Naive thymus-derived CD4-positive, alpha-beta T cell (primary cell): ENCODE measurements at places on chromosomes 13 and 19. TPM values are rescaled to one million over a fixed set of nuclear protein-coding genes. Genes with fewer than 3 reads are reported as not detected.

DNA sequence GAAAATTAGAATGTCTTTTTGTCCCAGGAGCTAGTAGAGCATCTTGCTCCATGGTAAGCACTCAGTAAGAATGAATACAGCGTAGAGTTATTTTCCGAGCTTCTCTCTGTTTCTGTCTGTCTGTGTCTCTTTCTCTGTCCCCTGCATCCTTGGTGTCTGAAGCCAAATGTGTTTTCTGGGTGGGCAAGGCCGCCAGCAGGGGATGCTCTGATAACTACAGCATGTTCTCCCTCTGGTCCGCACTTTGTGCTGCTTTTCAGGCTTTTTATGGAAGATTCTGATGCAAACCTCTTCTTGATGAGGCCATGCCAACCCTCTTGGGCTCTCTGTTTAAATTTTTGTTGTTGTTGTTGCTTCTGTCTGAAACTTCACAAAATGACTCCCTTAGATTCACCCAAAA, 142.8 kb upstream of the UBL3 start:
- no peaks in the 10 kb centered on the region for H3K4me1 ChIP-seq
- no peak overlapping the region for H3K27ac ChIP-seq
- H3K27me3 ChIP-seq, result no peaks in the 10 kb centered on the region

DNA sequence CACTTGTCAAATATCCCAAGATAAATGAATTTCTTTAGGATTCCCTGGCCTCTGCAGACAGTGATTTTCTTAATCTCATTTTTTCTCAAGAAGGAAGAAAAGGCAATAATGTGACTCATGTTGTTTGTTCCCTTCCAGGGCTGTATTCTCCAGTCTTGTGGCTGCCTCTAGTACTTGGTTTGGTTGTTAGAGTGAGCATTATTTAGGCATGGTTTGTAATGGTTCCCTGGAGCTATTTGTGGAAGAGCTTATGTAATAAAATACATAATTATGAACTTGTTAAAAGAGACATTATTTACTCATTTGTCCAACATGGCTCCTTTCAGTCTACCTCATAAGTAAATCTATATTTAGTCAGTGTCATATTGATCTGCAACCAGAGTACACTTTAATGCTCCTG, 270.4 kb downstream of the DCT start:
- H3K27ac ChIP-seq, result no peak overlapping the region
- H3K4me1 ChIP-seq, result no peaks in the 10 kb centered on the region
- H3K36me3 ChIP-seq, result no peaks in the 10 kb centered on the region

DNA sequence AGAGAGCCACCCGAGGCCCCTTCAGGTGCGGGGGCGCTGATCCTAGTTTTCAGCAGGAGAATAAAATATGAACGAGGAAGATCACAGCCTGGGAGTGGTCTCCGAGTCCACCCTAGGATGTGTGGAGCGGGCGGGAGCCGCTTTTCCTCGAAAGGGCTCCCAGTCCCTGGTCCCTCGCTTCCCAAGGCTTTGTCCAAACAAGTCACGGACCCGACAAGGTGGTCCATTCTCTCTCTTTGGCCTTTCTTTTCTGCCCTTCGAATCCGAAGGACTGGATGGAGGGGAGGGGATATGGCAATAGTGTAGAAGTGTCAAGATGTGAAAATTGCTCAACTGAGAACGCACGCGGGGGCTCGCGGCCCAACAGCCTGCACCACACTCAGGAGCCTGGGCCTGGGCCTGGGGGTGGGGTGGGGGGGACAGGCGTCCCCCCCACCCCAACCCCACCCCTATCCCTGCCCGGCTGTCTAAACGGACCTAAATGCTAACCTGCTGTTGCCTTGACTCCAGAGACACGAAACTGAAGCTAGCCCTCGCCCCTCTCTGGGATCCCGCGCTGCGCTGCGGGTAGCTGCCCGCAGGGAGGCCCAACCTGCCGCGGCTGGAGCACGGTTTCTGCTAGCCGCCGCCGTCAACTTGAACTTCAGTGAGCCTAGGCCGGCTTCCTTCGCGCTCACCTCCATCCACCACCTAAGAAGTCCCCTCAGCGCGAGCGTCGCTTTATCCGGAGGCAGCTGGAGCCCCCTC, 7.1 kb downstream of the ZIC2 start:
- DNase-seq, result no peak
- no peak overlapping the region for H3K27ac ChIP-seq
- no peaks in the 10 kb centered on the region for H3K36me3 ChIP-seq
- H3K27me3 ChIP-seq, result peaks cover 95% of the 10 kb centered on the region
- H3K4me1 ChIP-seq, result peaks cover 6% of the 10 kb centered on the region

GRCh38 chr13:48398450-48399095, 14.3 kb downstream of the LPAR6 start:
- H3K36me3 ChIP-seq, result no peaks in the 10 kb centered on the region
- no peaks in the 10 kb centered on the region for H3K27me3 ChIP-seq
- no peak overlapping the region for H3K4me3 ChIP-seq

DNA sequence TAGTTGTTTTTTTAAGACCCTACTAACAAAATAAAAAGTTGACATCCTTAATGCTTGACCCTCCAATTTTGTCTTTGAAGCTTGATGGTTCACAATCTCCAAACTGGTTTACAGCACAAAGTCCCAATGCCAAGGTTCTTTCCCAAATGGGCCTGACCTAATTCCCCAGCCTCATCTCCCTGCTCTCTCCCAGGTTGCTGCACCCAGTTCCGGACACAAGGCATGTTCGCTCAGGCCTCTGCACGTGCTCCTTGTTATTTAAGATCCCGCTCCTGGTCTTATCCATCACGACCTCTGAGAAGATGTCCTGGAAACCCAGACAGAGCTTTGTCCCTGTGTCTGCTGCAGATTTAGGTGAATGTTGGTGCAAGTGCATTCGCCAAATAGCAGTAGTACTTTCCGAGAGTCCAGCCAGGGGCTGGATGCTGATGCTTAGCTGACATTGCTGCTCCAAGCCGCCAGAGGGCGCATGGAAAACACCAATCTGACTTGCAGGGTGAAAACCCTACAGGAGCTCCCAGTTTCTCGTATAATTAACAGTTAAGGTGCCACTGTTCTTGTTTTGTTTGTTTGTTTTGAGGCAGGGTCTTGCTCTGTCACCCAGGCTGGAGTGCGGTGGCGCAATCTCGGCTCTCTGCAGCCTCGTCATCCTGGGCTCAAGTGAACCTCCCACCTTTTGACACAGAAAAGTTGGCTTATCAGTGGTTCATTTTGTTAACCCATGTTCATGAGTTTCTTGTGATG, 18.5 kb downstream of the LYPD3 start:
- no peaks in the 10 kb centered on the region for H3K27me3 ChIP-seq
- no peak overlapping the region for H3K27ac ChIP-seq
- H3K4me3 ChIP-seq, result no peak overlapping the region
- no peaks in the 10 kb centered on the region for H3K36me3 ChIP-seq

DNA sequence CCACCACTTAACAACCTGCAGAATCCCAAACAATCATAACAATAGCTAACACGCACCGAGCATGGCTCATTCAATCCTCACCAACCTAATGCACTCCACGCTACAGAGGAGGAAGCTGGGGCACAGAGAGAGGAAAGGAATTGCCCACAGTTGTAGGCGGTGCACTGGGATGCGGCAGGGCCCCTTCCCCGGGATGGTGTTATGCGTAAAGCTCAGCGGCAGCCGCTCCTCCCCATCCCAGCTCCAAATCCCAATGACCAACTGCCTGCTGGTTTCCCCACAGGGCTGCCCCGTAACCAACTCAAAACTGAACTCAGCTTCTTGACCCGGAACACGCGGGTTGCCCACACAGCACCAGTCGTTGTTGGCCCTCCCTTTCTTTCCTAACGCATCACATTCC, 42.2 kb downstream of the SERP2 start:
- H3K27me3 ChIP-seq, result no peaks in the 10 kb centered on the region
- H3K4me3 ChIP-seq, result no peak overlapping the region

- no peaks in the 10 kb centered on the region for H3K4me1 ChIP-seq
- peaks cover under 1% of the 10 kb centered on the region for H3K36me3 ChIP-seq
- no peak overlapping the region for H3K27ac ChIP-seq
- H3K4me3 ChIP-seq, result no peak overlapping the region
- no peaks in the 10 kb centered on the region for H3K27me3 ChIP-seq
Observed at GRCh38 chr19:9166846-9167245, 11.9 kb upstream of the OR7D2 start.

DNA sequence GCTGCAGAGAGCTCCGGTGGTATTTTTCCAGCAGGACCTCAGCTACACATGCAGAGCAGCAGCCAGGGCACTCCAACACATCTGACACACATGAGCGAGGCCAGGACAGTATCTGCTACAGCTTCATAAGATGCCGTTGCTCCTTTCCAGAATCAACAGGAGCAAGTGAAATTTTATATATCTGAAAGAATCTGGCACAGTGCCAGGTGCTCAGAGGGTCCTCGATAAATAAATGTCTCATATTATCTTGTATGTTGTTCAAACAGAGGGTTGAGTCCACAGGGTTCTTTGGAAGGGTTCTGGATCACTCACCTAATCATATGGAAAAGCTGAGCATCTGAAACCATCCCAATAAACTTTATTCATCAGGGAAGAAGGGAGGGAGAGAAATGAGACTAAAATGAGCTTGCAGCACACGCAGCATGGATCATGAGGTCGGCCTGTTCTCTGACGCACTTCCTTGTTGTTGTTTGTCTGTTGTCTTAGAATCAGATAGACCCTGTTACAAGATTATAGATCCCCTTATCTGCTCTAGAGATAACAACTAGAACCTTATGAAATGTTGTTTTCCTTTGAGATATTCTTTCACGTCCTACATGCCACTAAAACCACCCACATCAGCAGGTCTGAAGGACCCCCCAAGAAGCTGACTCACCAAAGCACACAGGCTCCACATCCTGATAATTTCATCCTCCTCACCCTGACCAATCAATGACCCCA, 3.2 kb upstream of the METTL21C start:
- H3K4me1 ChIP-seq, result no peaks in the 10 kb centered on the region
- no peaks in the 10 kb centered on the region for H3K36me3 ChIP-seq
- H3K27me3 ChIP-seq, result no peaks in the 10 kb centered on the region
- no peak for DNase-seq
- H3K27ac ChIP-seq, result no peak overlapping the region

GRCh38 chr13:100922599-100922998, 248.0 kb upstream of the TMTC4 start:
- H3K4me1 ChIP-seq, result no peaks in the 10 kb centered on the region
- H3K36me3 ChIP-seq, result no peaks in the 10 kb centered on the region
- no peak overlapping the region for H3K4me3 ChIP-seq

DNA sequence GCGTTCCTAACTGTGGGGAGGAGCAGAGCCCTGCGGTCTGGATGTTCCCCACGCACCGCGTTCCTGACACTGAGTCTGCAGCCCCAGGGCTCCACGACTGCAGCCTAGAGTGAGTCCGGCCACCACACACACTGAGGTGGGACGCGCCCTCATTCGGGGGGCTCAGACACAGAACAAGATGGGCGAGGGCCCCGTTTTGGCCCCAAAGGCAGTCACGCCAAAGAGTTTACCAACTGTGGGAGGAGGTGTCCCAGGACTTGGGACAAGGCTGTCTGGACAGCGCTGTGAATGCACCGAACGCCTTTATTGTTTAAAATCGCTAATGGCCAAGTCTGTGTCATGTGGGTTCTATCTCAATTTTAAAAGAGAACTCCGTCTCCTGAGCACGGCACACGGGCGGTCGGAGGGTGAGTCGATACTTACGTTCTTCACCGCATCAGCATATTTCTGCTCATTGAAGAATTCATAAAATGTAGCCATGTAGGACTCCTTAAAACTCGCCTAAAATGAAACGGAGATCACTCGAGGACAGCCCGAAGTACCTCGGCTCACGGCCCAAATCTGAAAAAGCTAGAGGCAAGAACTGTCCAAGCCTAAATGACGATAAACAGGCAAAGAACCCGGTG, 35.2 kb upstream of the C13orf46 start:
- H3K4me1 ChIP-seq, result no peaks in the 10 kb centered on the region
- no peak overlapping the region for H3K27ac ChIP-seq

DNA sequence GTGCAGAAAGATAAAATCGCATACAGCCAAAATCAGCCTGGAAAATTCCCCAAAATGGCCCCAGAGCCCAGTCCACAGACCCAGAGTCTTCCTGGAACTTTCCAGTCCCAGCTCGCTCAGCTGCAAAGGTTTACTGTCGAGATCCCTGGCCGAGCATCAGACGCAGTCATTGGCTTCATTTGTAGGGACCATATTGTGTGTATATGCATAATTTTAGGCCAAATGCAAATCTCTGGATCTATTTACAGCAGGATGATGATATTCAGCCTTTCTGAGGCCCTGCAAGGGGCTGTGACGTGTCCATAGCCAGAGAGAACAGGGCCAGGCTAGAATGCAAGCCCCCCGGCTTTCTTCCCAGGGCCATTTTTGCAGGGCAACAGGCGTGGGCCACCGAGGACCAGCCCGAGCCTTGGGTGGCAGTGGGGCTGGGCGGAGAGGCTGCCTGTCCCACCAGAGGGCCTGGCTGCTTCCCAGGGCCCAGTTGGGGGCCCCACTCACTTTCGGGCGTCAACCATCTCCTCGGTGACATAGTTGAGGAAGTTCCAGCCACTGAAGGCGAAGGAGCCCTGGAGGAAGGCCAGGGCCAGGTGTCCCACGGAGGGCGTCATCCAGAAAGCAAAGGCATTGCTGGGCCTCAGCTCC, 13.7 kb downstream of the SLC7A10 start:
- no peak overlapping the region for H3K27ac ChIP-seq
- no peak for DNase-seq
- H3K27me3 ChIP-seq, result no peaks in the 10 kb centered on the region
- no peak overlapping the region for H3K4me3 ChIP-seq
- H3K4me1 ChIP-seq, result no peaks in the 10 kb centered on the region

DNA sequence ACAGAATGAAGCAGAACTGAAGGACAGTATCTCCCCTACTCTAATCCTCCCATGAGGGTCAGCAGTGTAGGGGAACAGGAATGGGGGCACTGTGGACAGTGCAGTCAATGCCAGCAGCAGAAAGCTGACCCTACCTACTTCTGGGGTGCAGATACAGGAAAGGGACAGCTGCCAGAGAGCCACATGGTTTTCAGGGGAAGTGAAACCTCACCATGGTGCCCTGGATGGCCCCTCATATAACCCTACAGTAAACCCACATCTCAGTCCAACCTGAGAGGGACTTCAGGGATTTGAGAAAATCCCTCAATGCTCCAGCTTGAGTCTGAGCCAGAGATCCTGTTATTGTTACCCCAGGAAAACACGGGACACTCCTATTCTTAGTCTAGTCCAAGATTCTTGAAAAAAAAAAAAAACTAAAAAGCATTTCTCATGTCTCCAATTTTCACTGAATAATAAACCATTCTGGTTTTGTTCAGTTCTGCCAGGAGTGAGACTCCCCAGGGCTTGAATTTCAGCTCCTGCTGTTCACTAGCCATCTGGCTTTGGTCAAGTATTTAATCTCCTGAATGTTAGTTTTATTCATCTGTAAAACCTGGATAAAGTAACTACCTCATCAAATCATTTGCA, 511.6 kb upstream of the ARGLU1 start:
- H3K27ac ChIP-seq, result no peak overlapping the region
- no peaks in the 10 kb centered on the region for H3K4me1 ChIP-seq
- DNase-seq, result no peak

- H3K27ac ChIP-seq, result no peak overlapping the region
- no peak overlapping the region for H3K4me3 ChIP-seq
- no peaks in the 10 kb centered on the region for H3K36me3 ChIP-seq
- no peaks in the 10 kb centered on the region for H3K4me1 ChIP-seq
- no peaks in the 10 kb centered on the region for H3K27me3 ChIP-seq
Observed at GRCh38 chr13:56351041-56351440, 789.7 kb upstream of the PRR20A start.

The C1QTNF9B gene
- total RNA-seq, result not detected

The BRCA2 gene
- 4.4 TPM for total RNA-seq

The LILRA6 gene
- 0.97 TPM for total RNA-seq

The LAIR2 gene
- 12.8 and 13.6 TPM in 2 replicates for total RNA-seq
